ENCODE measurements at places on chromosomes 2 and 18.
A peak's percentile ranks its signal among the peaks of the same experiment; 100 is the strongest.

DNA sequence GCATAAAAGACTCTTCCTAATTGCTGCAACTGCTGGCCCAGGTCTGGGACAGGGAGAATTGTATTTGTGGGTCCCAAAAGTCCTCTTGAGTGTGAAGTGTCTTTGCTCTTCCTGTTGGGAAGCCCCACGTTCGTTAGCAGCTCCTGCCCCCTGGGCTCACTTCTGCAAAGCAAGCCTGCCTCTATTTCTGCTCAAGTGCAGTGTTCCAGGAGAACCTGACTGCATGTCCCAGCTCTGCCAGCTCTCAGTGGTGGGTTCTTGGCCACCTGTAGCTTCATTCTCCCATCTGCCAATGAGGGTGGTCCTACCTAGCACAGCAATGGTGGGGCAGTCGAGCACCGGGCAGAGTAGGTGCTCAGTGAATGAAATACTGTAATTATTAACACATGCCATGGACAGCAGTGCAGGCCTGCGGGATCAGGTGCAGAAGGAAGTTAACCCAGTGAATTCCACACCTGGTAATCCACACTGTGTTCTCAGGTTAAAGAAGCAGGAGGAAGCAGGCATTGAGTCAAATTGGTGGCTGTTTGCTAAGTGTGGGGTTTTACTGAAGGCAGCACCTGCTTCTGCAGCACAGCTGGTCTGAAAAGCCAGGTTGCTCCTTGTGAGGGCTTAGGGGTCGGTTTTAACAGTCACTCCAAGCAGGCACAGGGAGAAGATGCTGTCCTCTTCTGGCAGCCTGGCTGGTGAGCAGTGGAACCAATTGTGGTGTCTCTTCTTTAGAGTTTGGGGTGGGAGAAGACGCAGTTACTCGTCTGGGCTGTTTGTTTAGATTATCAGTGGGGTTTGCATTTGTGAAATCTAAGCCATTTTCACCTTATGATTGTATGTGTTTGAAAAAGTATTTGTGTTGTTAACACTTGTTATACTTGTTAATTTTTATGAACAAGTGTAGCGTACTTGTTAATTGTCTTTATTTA lies 54.3 kb downstream of the DGKD start:
- no peak for DNase-seq

GRCh38 chr2:112839407-112840067 lies 3.0 kb upstream of the IL1B start:
- no peak for DNase-seq

DNA sequence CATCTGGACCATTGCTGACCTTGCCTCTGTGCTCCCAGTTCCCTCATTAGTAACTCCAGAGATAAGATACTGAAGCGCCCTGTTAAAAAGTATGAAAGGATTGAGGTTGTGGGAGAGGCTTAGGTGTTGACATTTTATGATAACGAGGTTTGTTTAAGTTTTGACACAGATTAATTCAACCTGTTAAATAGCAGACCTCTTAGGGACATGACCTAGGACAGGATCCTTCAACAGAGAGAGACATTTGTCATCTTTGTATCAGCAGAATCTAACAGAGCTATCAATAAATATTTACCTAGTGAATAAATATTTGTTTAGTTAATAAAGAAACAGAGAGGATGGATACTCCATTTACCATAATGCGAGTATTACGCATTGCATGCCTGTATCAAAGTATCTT lies 99.5 kb downstream of the DCC start:
- no peak for DNase-seq

- DNase-seq, result no peak
These were observed 326.3 kb downstream of the GBX2 start for GRCh38 chr2:235841863-235842262.

DNA sequence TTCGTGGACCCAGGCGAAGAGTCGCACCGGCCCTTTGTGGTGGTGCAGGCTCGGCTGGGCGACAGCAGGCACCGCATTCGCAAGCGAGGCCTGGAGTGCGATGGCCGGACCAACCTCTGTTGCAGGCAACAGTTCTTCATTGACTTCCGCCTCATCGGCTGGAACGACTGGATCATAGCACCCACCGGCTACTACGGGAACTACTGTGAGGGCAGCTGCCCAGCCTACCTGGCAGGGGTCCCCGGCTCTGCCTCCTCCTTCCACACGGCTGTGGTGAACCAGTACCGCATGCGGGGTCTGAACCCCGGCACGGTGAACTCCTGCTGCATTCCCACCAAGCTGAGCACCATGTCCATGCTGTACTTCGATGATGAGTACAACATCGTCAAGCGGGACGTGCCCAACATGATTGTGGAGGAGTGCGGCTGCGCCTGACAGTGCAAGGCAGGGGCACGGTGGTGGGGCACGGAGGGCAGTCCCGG lies 3.5 kb downstream of the INHBB start:
- DNase-seq, result no peak

DNA sequence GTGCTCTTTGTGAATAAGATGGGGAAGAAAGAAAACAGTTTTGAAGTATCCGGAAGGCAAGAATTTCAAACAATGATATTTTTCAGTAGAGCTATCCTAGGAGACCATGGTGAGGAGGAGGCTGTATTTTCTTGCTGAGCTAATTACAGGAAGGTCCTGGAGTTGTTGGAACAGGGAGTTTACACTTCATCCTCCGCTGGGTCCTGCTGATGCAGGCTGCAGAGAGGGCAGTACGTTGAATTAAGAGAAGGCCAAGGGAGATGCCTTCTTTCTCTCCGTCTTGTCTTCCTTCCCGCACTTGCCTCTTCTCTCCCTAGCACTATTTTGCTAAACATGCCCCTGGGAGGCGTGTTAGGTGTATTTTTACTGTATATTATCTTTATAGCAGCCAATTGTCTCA lies 60.0 kb upstream of the EDAR start:
- no peak for DNase-seq

DNA sequence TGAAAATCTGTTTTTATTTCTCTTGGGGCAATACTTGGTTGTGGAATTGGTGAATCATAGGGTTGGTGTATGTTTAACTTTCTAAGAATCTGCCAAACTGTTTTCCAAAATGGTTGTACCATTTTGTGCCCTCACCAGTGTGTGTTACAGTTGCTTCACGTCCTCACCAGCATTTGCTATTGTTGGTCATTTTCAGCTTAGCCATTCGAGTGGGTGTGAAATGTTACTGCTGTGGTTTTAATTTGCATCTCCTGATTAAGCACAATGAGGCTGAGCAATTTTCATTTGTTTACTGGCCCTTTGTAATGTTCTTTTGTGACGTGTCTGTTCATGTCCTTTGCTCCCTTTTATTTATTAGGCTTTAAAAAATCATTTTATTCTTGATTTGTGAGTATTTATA lies 49.7 kb downstream of the FOSL2 start:
- peak; percentile 19 for DNase-seq

GRCh38 chr2:97011977-97012569 lies 25.7 kb upstream of the FAM178B start:
- peak; percentile 69 for DNase-seq

DNA sequence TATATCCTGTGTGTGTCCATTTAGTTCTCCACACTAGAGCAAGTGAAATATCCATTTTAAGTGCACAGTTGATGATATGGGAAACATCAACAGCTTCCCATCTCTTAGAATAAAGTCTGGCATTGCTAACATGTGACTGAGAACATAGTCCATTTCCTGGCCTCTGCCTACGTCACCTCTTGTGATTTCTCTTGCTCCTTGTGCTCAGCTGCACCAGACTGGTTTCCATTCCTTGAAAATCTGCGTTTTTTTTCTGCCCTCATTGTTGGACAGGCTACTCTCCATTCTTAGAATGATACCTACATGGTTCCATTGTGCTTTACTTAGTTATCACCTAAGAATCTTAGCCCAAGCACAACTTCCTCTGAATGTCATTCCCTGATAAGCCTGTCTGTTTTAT lies 851.2 kb upstream of the ID2 start:
- no peak for DNase-seq

- no peak for DNase-seq
These were observed 143.9 kb downstream of the CCBE1 start for GRCh38 chr18:59553273-59553870.

- DNase-seq, result no peak
These were observed 55.9 kb upstream of the APCDD1 start for GRCh38 chr18:10398571-10398970.

DNA sequence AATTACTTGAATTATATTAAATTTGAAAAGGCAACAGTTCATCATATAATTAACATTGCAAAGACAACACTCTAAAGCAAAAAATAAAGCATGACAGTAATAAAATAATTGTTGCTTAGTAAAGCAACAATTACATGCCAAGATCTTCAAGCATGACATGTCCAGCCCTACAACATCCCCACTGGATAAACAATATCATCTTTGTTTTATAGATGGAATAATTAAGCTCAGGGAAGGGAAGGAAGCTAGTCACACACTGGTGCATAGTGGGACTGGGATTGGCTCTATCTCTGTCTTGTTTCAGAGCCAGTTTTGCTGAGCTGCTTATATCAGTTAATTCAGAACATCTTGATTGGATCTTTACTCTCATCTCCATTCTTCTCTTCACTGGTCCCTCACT lies 49.9 kb upstream of the PARD3B start:
- no peak for DNase-seq

- DNase-seq, result no peak
These were observed 101.6 kb upstream of the TTN start for GRCh38 chr2:178908810-178909209.

DNA sequence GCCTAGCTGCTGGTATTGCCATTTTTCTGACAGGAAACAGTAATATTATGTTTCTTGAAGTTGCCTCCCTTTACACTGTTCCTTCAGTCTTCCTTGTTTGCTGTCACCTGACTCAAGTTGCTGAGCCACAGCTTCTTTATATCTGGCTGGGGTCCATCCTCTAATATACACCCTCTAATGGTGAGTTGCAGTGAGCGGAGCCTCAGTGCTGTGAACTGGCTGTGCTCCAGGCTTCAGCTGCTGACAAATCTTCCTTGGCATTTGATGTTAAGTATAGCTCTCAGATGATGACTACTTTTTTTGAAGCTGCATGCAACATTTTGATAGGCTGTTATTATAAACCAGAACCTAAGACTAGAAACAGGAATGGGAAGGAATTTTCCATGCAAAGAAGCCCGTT lies 366.7 kb downstream of the NUP35 start:
- no peak for DNase-seq

- no peak for DNase-seq
These were observed 4.6 kb upstream of the PTPRM start for GRCh38 chr18:7562491-7562890.

- DNase-seq, result no peak
These were observed 184.7 kb downstream of the SPP2 start for GRCh38 chr2:234235191-234235590.

- no peak for DNase-seq
These were observed 147.6 kb upstream of the SMAD7 start for GRCh38 chr18:49098386-49098785.

- DNase-seq, result no peak
These were observed 8.5 kb upstream of the ATP8B1 start for GRCh38 chr18:57811477-57812125.

GRCh38 chr2:242098445-242099128 lies 229.1 kb downstream of the RTP5 start:
- peak; percentile 7 for DNase-seq

DNA sequence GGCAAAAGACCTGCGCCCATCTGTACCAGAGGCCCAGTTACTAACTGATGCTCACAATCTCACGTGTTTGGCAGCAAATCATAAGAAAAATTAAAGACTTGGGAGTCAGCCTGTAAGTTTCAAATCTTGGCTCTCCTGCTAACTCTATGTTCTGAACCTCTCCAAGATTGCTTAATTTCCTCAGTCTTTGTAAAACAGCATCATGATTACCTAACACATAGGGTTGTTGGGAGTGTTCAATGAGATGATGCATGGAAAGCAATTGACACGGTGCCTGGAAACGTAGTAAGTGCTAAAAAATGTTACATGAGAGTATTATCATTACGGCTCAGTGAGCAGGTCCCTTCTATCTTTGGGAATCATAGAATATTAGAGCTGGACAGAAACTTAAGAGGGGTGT lies 497.6 kb upstream of the TCF4 start:
- no peak for DNase-seq

- no peak for DNase-seq
These were observed 205.1 kb upstream of the EPAS1 start for GRCh38 chr2:46091961-46092667.

DNA sequence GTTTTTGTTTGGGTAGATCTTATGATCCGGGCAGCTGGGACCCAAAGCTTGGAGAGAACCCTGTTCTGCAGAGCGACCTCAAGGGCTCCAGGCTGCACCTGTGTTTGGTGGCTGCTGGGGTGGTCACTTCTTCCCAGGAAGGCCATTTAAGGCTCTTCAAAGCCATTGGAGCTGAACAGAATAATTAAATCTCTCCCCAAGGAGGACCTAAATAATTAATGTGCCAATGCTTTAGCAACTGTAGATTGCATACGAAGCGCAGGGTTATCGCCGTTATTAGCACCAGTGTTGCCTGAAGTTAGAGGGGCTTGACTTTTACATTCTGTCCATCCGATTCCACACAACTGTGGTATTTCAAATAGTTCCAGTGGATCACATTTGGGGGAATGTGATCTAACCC lies 251.4 kb downstream of the ATAD2B start:
- DNase-seq, result no peak

DNA sequence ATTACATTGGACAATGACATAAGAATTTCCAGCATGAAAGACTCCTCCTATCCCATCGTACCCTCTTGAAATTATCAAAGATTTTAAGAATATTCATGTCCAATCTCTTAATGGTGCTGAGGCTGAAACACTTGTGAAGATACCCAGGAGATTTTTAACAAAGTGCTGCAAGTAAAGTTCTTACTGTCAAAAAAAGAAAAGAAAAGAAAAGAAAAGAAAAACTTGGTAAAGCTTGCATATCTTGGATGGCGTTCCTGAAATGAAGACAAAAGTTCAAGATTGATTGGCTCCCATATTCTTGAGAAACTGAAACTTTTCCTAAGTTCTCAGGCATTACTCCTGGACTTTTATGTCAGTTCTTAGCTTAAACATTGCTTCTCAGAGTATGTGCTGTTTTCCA lies 1010.5 kb upstream of the PIK3C3 start:
- DNase-seq, result no peak

DNA sequence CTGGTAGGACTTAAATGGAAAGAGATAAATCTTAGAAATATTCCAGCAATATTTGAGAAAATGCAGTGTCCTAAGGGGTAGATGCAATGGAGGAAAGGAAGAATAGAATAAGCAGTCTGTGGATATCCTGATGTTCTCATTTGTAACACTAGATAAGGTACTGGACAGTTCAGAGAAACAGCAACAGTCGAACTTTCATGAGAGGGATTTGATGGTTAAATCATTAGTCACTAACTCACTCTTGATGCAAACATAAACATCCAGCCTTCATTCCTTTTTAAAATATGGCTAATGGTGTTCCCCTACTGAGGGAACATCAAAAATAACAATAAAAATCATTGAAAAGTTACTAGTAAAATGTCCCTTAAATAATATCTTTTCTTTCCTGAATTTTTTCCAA lies 211.4 kb upstream of the SLC39A10 start:
- DNase-seq, result no peak

DNA sequence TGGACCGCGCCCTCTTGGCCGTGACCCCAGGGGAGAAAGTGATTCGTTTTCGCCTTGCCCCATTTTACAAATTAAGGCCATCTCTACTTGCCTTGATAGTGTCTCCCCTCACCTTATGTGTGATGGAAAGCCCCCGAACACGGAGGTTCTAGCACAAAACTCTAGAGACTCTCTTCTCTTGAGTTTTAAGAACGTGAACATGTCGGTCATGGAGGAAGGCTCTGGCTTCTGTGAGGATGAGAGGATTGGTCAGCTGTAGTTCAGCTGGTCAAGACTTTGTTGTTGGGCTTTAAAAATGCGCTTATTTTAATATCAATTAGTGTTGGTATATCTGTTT lies 828 bp downstream of the DYNC1I2 start:
- DNase-seq, result no peak

Data from GM12865 (cell line).